RPMI7951 (cell line): ENCODE measurements at places on chromosomes 7 and 10. TPM values are rescaled to one million over a fixed set of nuclear protein-coding genes. Genes with fewer than 3 reads are reported as not detected.

DNA sequence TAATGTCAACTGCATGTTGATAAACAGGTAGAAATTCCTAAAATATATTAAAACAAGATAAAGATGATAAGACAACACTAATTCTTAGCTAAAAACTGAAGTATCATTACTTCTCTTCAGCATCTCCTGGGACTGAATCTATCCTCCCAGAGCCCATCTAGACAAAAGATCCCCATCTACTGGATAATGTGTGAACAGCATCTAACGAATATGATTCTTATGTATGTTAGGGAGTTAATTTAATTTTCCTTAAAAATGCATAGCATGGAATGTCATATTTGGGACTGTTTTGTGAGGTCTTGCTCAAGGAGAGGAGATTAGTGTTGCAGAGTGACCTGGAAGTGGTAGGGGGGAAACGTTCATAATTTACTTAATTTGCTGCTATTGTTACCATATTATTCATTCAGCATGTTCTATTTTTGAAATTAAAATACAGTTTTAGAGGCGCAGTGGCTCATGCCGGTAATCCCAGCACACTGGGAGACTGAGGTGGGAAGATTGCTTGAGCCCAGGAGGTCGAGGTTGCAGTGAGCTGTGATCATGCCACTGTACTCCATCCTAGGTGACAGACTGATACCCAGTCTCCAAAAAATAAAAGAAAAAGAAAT, 305.1 kb upstream of the CSTF2T start:
- peak; percentile 29 for DNase-seq

DNA sequence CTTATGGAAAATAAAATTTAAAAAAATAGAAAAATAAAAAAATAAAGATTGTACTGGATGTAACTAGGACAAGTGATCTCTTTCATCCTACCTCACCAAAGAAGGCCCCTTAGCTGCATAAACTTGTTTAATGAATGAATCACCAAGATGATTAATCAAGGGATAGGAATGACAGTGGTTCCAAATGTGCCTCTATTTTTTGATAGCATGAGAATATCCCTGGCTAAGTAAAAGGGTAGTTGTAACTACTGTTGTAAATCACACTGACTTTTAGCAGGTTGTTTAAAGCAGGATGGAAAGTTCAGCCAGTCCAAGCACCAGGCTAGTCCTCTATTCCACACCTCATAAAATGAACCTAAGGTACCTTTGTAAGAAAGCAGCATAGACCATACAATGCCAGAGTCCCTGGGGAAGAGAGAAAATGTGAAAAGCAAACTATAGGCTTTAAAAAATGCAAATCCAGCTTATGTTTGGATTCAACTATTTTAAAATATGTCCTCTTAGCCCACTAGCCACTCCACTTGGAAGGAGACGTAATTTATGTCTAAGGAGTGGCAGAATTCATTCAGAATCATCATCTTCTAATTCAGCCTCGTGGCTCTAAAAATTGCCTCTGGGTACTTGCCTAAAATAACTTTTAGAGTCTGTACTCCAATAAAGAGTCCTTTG, 126.8 kb downstream of the SKIDA1 start:
- DNase-seq, result peak; percentile 75

DNA sequence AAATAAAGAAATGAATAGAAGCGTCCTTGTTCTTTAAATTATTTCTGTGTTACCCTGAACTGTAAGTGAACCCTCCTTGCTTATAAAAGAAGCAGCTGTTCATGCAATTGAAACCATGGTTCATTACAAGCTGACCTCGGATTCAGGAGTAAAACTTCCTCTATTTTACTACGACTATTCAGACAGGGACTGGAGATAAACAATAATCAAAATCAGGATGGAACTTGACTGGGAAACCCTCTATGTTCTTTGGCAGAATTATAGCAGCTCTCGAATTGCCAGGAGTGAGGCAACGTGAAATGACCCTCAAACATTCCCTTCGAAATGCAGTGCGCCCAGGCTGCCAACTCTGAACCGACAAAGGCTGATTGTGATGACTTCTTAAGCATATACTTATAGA, 172.1 kb downstream of the CYP26A1 start:
- peak; percentile 28 for DNase-seq

DNA sequence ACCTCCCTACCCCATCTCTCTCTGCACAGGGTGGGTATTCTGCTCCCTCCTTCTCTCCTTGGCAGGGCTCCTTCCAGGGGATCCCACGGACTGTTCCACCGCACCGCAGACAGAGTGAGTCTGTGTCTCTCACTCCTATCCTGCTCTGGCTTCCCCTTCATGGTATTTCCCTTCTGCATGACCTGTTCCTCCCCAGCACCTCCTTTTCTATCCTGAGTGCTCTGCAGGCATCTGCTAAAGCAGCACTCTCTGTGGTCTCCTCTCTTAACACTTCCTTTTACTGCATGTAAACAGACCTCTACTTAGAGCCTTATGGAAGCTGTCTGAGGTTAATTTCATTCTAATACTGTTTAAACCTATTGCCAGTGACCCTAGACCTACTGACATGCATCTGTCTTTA, 171.5 kb downstream of the CCSER2 start:
- DNase-seq, result no peak

GRCh38 chr7:84328571-84328970, 134.0 kb upstream of the SEMA3A start:
- no peak for DNase-seq

GRCh38 chr10:60549686-60550085, 160.0 kb upstream of the ANK3 start:
- DNase-seq, result peak; percentile 19

- no peak for DNase-seq
These were observed 30.2 kb upstream of the NME8 start for GRCh38 chr7:37817996-37818720.

- DNase-seq, result no peak
These were observed 39.7 kb upstream of the MTPN start for GRCh38 chr7:136016649-136017395.

Gene BLNK
- total RNA-seq, result not detected in 2 replicates

Gene CYP2E1
- total RNA-seq, result not detected in 2 replicates

Gene SPDYE2
- total RNA-seq, result not detected in 2 replicates
